ENCODE measurements at places on chromosomes 2 and 18. TPM values are rescaled to one million over a fixed set of nuclear protein-coding genes. Genes with fewer than 3 reads are reported as not detected.

RAPH1 gene
- 19.4 TPM for total RNA-seq

SFXN5 gene
- 16.8 TPM for total RNA-seq

FTCDNL1 gene
- total RNA-seq, result 0.32 TPM

CLEC4F gene
- total RNA-seq, result not detected

ACKR3 gene
- not detected for total RNA-seq

KCNJ3 gene
- total RNA-seq, result not detected

PLA2R1 gene
- total RNA-seq, result 13.0 TPM
